Activated CD8-positive, alpha-beta T cell treated with anti-CD3 and anti-CD28 coated beads for 36 hours (primary cell): ENCODE measurements at places on chromosomes 2 and 18.

GRCh38 chr18:25817546-25818237 is 272.7 kb downstream of the SS18 start:
- H3K27ac ChIP-seq: no peak overlapping the region
- DNase-seq: no peak
- H3K36me3 ChIP-seq: no peaks in the 10 kb centered on the region
- H3K4me3 ChIP-seq: no peak overlapping the region
- H3K4me1 ChIP-seq: peaks cover 7% of the 10 kb centered on the region
- H3K27me3 ChIP-seq: peaks cover 1% of the 10 kb centered on the region

DNA sequence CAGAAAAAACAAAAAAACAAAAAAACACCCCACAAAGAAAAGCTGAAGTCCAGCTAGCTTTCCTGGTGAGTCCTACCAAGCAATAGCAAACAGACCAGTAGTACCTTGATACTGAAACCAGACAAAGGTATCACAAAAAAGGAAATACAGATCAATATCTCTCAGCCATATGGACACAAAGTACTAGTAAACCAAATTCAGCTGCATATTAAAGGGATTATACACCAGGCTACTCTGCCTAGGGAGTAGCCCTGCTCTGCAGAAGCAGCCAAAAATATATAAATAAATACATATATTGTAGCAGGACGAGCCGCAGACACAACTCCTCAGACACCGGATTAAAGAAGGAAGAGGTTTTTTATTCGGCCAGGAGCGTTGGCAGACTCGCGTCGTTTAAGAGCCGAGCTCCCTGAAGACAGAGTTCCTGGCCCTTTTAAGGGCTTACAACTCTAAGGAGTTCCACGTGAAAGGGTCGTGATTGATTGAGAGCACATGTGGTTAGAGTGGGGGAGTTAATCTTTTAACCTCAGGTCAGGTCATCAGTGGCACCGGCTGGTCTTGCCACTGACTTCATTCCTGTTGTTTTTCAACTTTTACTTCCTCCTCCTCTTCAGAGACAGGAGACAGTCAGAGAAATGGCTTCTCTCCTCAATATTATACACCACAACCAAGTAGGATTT is 38.4 kb upstream of the DTNB start:
- H3K27ac ChIP-seq: no peak overlapping the region
- peak overlapping the region; percentile 54 for H3K4me3 ChIP-seq
- peak; percentile 15 for DNase-seq
- H3K27me3 ChIP-seq: peaks cover 11% of the 10 kb centered on the region

DNA sequence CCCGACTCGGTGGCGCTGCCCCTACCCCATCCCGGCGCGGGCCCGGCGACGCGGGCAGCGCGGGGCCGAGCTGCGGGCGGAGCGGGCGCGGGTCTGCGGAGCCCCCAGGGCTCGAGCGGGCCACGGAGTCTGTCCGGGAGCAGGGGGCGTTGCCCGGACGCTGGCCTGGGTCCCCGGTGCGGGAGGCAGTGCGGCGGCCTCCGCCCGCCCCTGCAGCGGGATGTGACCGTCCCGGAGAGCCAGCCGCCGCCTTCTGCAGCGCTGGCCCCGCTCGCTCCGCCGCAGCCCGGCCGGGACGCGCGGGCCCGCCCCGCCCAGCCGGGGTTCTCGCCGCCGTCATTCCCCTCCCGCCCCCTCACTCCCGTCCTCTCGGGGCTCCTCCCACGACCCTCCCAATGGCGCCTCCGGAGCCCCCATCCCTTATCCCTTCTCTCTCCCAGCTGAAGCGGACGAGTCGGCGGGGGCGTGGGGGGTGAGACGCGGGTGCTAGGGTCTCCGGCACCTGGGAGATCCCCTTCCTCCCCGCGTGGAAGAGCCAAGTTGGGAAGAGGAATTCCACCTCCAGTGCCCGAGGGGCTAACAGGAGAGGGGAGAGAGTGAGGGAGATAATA is at the start of gene FNDC4:
FNDC4 (minus strand) TSS at position 257 of the 611 bp plus-strand sequence. CDS start 521 bp downstream, outside the sequence.
- H3K27ac ChIP-seq: no peak within 1 kb of the TSS
- peak within 1 kb of the TSS; percentile 51 for H3K4me3 ChIP-seq
- H3K27me3 ChIP-seq: peaks cover 41% of the 10 kb centered on the region
- DNase-seq: peak; percentile 9

- H3K27ac ChIP-seq: no peak overlapping the region
- DNase-seq: no peak
- H3K4me1 ChIP-seq: no peaks in the 10 kb centered on the region
- no peak overlapping the region for H3K4me3 ChIP-seq
- H3K27me3 ChIP-seq: no peaks in the 10 kb centered on the region
These were observed 141.4 kb downstream of the KCTD1 start for GRCh38 chr18:26406854-26407517.

- no peaks in the 10 kb centered on the region for H3K4me1 ChIP-seq
- no peak for DNase-seq
- no peak overlapping the region for H3K27ac ChIP-seq
- H3K36me3 ChIP-seq: no peaks in the 10 kb centered on the region
- H3K4me3 ChIP-seq: no peak overlapping the region
- peaks cover 15% of the 10 kb centered on the region for H3K27me3 ChIP-seq
These were observed 410.7 kb upstream of the TNP1 start for GRCh38 chr2:217270485-217271121.

DNA sequence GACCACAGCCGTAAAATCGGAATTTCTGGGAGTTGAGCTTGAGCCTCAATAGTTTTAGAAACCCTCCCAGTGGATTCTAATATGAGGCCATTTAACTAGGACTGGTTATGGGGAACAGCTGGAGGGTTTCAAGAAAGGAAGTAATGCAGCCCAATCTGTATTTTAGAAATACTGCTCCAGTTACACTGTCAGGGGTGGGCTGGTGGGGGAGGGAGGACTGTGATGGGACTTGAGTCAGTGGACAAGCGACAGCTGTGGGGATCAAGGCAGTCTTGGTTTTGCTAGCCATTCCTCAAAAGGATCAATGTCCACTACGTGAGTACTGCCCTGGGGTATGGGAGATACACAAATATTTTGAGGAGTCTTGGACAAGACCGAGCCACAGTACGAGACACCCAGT is 34.8 kb downstream of the ASB1 start:
- H3K36me3 ChIP-seq: no peaks in the 10 kb centered on the region
- H3K27ac ChIP-seq: no peak overlapping the region
- no peaks in the 10 kb centered on the region for H3K4me1 ChIP-seq
- DNase-seq: no peak
- H3K27me3 ChIP-seq: no peaks in the 10 kb centered on the region
- H3K4me3 ChIP-seq: no peak overlapping the region

DNA sequence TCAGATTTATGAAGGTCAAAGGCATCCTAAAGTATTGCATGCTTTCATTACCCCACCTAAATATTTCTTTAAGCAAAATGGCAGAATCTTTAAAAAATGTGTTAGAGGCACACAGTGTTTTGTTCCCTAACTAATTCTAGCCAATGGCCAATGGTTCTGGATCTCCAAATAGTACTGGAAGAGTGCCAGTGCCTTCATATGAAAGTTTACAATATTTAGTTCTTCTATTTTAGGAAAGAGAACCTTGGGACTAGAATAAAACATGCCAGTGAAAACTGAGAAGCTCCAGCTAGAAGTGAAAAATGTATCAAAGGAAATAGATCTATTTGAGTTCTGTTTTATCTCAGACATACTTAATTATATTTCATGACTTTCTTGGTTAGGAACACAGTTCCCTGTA is 37.1 kb downstream of the TACR1 start:
- no peak overlapping the region for H3K4me3 ChIP-seq
- DNase-seq: no peak
- H3K36me3 ChIP-seq: no peaks in the 10 kb centered on the region
- H3K4me1 ChIP-seq: no peaks in the 10 kb centered on the region
- H3K27me3 ChIP-seq: no peaks in the 10 kb centered on the region

DNA sequence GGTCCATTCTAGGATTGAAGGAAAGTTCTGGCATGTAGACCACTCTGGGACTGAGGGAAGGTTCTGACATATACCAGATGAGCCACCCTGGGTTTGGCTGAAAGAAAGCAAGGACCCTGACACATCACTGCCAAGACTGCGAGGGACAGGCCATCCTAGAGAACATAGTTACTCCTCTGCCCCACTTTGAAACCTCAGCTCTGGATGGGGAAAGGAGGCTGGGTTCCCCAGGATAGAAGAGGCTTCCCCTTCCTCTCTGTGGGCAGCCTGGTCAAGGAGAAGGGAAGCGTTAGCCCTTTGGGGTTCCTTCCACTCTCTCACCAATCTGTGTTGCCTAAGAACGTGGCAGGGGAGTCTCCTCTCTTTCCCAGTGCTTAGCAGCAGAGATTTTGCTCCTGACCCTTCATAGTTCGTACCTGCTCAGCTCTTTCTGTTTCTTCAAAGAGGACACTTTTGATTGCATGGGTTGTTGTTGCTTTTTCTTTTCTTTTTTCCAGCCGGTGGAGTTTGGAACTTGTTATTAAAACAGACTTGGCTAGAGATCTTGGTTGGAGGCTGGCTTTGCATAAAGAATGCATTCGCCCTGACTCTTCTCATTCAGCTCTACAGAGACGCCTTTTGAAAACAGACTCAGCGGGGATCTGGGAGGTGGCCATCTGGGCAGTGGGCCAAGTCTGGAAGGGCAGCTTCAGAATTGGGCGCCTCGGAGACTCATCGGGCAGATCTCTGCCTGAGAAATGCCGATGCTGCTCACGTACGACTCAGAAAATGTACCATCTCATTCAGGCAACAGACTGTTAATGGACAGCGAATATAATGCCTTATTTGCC is 166.1 kb downstream of the CLIP4 start:
- DNase-seq: no peak
- no peaks in the 10 kb centered on the region for H3K4me1 ChIP-seq
- H3K4me3 ChIP-seq: no peak overlapping the region
- H3K36me3 ChIP-seq: no peaks in the 10 kb centered on the region
- no peak overlapping the region for H3K27ac ChIP-seq

- H3K4me3 ChIP-seq: no peak overlapping the region
- no peaks in the 10 kb centered on the region for H3K4me1 ChIP-seq
These were observed 24.9 kb downstream of the HJURP start for GRCh38 chr2:233829193-233830110.

- H3K27me3 ChIP-seq: no peaks in the 10 kb centered on the region
- H3K4me3 ChIP-seq: no peak overlapping the region
- no peaks in the 10 kb centered on the region for H3K4me1 ChIP-seq
- H3K27ac ChIP-seq: no peak overlapping the region
- no peak for DNase-seq
These were observed 242.6 kb downstream of the TTC32 start for GRCh38 chr2:19659024-19659792.

GRCh38 chr18:27178424-27178823 is 6.7 kb downstream of the CHST9 start:
- H3K4me3 ChIP-seq: no peak overlapping the region
- no peak overlapping the region for H3K27ac ChIP-seq
- no peaks in the 10 kb centered on the region for H3K36me3 ChIP-seq
- H3K27me3 ChIP-seq: peaks cover 3% of the 10 kb centered on the region

GRCh38 chr2:150047620-150048222 is 439.7 kb downstream of the RND3 start:
- no peaks in the 10 kb centered on the region for H3K36me3 ChIP-seq
- H3K4me3 ChIP-seq: no peak overlapping the region
- H3K27me3 ChIP-seq: no peaks in the 10 kb centered on the region
